ENCODE measurements at places on chromosomes 12 and 14.

DNA sequence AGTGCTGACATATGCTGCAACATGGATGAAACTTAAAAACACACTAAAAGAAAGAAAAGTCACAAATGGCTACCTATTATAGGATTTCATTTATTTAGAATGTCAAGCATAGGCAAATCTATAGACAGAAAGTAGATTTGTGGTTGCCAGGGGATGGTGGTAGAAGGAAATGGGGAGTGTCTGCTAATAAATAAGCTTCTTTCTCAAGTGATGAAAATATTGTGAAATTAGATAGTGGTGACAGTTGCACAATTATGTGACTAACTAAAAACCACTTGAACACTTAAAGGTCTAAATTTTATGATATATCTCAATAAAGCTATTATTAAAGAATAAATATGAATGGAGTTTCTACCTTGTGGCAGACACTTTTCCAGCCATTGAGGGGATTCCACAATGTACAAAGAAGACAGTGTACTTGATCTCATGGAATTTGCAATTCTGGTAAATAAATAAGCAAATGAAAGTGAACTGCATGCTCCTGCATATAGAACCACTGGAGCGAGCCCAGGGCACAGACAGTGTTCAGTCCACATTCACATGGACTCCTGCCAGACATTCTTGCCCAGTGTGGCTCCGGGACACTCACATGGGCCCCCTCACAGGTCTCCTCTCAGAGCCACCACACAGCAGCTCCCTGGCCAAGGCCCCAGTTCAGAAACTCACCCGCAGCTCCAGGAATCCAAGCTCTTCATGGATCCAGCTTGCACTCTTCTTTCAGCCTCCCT lies 107.1 kb upstream of the ARID2 start:
- DNase-seq = no peak

GRCh38 chr14:75928690-75929181 lies 53.1 kb downstream of the TGFB3 start:
- DNase-seq = no peak

GRCh38 chr12:81208187-81208911 lies 130.5 kb downstream of the ACSS3 start:
- DNase-seq = no peak

GRCh38 chr14:89912221-89912620 lies 42.3 kb downstream of the EFCAB11 start:
- no peak for DNase-seq

DNA sequence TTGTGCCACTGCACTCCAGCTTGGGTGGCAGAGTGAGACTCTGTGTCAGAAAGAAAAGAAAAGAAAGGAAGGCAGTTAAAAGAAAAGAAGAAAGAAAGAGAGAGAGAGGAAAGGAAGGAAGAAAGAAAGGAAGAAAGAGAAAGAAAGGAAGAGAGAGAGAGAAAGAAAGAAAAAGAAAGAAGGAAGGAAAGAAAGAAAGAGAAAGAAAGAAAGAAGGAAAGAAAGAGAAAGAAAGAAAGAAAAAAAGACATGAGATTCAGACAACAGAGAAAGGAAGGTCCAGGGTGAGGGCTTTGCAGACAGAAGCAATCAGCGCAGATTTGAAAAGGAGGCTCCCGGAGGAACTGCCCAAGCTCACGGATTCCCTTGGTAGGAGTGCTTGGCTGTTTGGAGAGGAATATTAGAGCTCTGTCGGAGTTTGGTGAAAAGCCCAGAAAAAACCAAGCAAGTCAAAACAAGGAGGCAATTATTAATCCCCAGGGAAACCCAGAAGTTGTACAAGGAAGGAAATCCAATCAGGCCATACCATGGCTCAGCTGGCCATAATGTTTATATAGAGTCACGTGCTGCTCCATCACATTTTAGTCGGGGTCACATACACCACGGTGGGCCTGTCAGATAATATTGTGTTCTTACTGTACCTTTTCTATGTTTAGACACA lies 11.6 kb upstream of the CCDC85C start:
- no peak for DNase-seq

DNA sequence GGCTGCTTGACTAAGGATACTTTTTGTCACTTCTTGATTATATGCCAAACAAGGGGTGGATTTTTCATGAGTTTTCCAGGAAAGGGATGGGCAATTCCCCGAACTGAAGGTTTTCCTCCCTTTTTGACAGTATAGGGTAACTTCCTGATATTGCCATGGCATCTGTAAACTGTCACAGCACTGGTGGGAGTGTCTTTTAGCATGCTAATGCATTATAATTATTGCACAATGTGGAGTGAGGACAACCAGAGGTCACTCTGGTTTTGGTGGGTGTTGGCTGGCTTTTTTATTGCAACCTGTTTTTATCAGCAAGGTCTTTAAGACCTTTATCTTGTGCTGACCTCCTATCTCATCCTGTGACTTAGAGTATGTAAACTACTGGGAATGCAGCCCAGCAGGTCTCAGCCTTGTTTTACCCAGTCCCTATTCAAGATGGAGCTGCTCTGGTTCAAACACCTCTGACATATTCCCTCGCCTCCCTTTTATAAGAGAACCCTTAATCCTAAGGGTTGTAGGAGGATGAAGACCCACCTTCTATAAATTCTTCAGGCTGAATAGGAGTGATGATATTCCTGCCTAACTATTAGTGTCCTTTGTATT lies 471.2 kb downstream of the ATP23 start:
- no peak for DNase-seq

- DNase-seq = no peak
Measured at GRCh38 chr12:13581031-13581430, 384.5 kb downstream of the EMP1 start.

GRCh38 chr12:125381373-125381772 lies 316.1 kb downstream of the AACS start:
- no peak for DNase-seq

DNA sequence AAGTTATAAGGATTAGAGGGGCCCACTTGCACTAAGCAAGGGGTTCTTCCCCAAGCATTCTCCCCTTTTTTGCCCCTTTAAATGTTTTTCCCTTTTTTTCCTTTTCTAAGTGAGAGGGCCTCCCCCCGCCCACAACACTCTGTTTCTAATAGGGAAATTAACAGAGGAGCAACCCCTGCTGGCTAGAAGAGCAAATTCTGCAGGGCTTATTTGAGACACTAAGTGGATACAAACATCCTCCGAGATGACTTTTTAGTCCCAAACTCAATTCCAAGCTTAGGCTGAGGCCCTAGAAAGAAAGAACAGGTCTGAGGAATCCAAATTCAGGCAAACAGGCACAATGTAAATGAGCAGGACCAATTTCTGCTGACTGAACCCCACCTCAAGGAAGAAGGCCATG lies 138.9 kb downstream of the GPR65 start:
- no peak for DNase-seq

DNA sequence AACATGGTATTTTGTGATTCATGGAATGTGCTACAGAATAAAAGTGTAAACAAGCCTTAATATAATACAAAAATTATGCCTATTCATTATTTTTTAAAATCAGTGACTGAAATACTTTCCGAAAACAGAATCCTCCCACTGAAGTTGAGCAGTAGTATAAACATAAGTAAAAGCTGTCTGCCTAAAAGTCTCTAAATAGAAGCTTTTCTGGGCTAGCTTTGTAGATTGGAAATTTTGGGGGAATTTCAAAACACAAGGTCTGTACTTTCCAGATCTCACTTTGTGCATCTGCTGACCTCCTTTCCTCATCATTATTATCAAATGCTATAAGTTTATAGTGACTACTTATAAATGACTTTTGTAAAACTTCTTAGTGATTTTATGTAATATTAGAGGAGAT lies 80.4 kb upstream of the TRHDE start:
- DNase-seq = no peak

DNA sequence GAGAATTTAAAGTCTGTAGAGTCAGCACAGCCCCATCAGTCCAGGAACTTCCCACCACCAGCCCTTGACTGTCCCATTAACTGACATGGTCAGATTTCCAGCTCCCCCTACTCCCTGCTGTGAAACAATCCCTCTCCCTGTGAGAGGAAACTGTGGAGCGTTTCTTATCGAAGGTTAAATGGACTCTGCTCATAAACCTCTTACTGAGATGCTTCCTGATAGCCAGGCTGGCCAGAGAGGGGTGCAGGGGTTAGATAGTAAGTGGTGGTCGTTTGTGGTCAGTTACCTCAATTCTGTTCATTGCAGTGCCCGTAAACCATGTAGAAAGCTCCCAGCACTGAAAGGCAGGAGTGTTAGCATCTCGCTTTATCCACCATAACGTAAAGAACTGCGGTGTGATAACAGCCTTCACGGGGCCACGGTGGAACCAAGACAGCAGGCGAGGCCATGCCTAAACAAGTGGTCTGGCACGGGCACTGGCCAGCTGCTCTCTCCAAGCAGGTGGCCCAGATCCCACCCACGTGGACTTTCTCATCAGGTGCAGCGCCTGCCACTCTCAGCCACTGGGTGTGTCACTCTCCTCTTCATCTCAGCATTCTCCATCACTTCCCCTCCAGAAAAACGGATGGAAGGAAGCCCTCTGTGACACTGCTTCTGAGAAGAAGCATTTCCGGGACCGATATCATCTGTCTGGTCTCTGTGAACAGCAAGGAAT lies 102.2 kb downstream of the FBXL14 start:
- DNase-seq = no peak

GRCh38 chr14:96893966-96894622 lies 96.9 kb downstream of the VRK1 start:
- DNase-seq = no peak

DNA sequence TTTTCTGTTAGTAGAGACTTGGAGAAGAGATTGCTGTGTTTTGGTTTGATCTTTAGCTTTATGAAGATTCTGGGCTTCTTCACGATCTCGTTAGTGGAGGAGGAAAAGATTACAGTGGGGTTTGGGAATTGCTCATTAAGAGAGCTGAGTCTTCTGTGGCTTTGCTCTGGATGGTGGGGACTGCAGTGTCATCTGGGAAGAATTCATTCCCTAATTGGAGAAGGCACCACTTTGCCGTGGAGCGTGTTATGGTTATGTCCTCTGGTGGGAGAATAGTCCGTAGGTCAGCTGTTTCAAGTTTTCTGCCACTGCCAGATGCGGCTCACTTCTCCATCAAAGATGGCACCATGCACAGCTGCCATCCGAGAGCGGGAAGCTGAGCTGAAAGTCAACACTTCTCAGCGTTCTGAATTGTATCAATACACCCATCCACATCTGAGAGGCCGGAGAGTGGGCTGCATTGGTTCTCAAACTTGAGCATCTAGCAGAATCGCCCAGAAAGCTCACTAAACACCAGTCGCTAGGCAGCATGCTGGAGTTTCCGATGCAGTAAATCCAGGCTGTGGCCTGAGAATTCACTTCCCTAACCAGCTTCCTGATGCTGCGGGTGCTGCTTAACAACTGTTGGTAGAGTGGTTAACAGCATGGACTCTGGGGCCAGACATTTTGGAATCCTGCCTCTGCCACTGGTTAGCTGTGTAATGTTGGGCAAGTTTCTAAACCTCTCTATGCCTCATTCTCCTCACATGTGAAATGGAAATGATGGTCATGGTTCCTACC lies 117.8 kb downstream of the PLXNC1 start:
- DNase-seq = no peak

DNA sequence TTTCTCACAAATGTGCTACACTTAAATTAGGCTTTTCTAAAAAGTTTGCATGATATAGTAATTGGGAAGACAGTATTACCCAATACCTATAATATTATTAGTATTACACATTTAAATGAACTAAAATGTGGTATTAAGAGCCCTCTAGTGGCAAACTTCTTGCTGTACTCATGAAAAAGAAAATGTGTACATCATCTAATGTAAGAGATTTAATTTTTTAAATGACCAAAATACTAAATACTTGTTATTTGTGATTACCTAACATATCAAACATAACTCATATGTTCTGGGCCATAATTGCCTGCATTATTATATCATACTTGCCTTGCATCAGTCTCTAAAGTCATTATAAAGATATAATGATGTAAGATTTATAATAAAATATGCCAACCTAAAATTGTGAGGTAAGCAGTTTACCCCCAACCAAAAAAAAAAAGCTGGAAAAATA lies 64.2 kb downstream of the DNAI7 start:
- DNase-seq = no peak

- no peak for DNase-seq
Measured at GRCh38 chr14:44798386-44799242, 163.1 kb downstream of the KLHL28 start.

- DNase-seq = no peak
Measured at GRCh38 chr12:131759176-131759575, 48.3 kb downstream of the SFSWAP start.

- DNase-seq = no peak
Measured at GRCh38 chr14:101358320-101359125, 202.8 kb upstream of the DIO3 start.

Data from activated CD4-positive, alpha-beta T cell treated with anti-CD3 and anti-CD28 coated beads for 24 hours (primary cell).